ENCODE measurements at places on chromosomes 5 and 9.

DNA sequence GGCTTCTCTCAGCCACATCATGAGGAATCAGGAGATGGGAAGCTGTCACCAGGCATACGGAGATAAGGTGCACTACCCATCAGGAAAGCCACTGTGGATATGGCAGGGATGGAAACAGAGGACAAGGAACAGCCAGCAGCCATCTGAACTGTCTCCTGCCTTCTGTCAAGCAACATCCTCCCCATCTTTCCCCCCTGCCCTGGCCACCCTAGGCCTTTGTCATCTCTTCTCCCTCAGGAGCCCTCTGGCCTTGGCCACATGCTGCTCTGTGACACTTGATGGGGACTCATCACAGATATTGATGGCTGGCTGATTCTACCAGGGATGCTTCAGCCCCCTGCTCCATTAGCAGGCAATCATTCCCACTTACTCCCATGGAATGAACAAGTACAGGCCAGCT is 21.1 kb upstream of the MEIKIN start:
- DNase-seq, result no peak

DNA sequence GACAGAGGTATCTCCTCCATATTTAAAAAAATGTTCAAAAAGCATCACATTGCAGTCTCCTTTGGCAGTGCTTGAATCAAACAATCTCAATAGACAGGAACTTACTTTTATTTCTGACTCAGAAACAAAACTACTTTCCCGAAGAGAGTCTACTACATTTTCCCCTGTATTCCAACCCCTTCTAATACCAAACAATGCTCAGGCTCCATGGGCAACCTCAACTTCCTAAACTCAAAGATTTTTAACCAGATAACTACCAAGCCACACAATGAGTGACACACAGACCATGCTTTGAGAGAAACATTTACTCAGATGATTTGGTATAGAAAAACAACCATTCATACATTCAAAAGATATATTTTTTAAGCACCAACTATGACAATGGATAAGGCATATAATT is 70.5 kb downstream of the APBA1 start:
- no peak for DNase-seq

- no peak for DNase-seq
Measured at GRCh38 chr9:113712053-113712452, 164.1 kb upstream of the ZNF618 start.

DNA sequence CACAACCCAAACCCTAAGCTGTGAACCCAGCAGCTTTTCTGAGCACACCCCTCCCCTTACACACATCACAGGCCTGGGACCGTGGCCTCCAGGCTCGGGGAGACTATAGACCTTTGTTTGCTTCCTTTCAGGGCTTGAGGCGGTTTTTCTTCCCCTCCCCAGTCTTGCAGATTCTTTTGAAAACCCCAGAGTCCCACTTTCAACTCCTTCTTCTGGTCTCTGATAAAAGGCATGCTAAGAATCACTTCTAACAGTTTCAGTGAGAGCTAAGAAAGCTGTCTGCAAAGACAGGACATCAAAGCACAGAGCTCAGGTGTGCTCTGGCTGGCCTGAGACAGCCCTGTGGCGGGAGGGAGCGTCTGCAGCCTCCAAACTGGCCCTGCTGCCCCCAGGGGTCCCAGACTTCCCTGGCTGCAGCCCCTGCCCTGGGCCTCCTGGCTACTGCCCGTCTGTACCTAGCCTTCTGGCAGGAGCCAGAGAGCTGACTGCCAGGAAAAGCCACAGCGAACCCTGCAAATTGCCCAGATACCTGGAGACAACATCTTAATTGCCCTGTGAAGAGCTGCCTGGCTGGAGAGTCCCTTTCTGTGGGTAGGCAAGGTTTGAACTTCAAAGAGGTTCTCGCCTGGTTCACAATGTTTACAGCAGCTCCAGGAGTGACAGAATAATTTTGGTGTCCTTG is 138.9 kb downstream of the GADD45G start:
- DNase-seq, result no peak

GRCh38 chr5:157481265-157481664 is 21.3 kb downstream of the NIPAL4 start:
- DNase-seq, result no peak

DNA sequence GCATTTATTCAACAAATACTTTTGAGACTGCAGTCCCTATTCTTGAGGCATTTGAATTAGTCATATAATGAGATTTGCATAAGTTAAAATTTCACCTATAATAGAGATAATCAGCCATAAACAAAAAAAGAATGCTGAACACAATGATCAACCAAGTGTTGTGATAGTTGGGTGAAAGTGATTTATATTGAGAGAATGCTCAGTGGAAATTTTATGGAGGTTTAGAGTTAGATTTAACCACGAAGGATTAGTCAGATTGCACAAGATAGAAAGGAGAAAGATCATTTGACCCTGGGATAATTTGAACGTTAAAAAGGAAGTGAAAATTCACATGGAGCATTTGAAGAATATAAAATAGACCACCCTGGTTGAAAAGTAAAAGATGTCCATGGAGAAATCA is 356.2 kb downstream of the NPR3 start:
- no peak for DNase-seq

DNA sequence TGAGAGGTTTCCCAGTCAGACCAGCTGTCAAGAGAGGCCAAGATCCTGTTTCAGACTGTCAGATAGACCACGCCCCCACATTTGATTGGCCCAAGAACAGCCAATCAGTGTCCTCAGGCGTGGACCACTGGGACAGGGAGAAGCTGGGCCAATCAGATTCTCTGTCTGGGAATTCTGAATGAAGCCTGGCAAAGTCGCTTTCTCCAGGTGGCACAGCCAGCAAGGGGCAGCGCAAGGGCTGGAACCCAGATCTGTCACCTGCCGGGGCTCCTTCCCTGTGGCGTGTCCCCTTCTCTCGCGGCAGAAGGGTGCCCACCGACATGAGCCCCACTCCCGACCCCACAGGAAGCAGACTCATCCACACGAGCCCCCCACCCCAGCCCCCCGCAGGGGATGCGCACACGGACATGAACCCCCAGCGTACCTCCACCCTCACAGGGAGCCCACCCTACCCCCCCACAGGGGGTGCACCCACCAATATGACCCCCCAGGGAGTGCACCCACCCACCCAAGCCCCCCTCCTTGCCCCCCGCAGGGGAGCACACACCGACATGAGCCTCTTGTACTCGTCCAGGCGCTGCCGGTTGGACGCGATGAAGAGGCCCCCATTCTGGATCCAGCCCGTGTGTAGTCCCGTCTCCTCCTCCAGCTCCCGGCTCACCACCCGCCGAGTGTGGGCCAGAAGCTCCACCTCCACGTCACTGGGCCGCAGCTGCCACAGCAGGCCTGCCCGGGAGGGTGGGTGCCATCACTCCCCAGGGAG is 6.1 kb downstream of the SARDH start:
- DNase-seq, result no peak

- no peak for DNase-seq
Measured at GRCh38 chr9:20593537-20593936, 28.8 kb downstream of the MLLT3 start.

DNA sequence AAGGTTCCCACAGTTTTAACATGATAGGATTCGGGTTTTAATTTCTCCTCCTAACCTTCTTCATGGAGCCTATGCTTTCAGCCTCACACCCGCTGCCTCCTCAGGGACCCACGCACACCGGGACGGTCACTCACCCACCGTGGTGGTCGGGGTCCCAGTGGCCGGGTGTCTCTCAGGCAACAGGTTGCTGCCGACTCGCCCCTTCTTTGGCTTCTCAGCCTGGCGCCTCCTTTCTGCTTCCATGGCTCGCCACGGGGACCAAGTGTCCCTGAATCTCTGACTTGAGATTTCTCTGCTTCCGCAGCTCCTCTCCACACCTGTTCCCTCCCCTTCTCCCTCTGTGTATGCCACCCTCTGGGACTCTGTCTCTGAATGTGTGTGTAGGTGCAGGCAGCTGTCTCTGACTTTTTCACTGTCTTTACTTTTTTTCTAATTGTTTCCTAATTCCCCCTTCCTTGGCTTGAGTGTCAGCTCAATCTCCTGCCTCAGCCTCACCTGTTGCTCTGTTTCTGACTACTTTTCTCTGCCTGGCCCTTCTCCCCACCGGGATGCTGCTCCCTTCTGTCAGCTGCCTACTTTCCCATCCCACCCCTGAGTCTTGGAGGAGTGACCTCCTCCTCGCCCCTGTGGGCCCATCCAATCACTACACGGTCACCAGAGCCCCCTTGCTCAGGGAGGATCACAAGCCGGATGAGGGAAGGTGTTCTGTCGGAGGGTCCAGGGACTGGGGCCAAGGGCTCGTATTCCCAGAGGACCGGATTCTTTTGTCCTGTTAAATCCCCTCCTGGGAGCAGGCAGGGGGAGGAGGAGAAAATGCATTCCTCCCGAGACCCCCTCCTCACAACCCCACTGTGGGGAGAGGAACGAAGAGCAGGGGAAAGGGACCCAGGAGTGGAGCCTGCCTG is at the start of gene PROP1:
Gene PROP1, minus strand, starts transcription at position 552 of the 905 bp plus-strand sequence. Its CDS starts 309 bp downstream, at position 243.
- DNase-seq, result no peak

GRCh38 chr5:1320436-1321344 is 24.2 kb downstream of the CLPTM1L start:
- DNase-seq, result no peak

GRCh38 chr9:29882767-29883166 is 2309.5 kb upstream of the C9orf72 start:
- no peak for DNase-seq

- no peak for DNase-seq
Measured at GRCh38 chr9:110619831-110620230, 40.3 kb upstream of the SVEP1 start.

Data from stimulated activated CD8-positive, alpha-beta memory T cell treated with anti-CD3 and anti-CD28 coated beads, Interleukin-15, amount 100 ng/mL, for 4 hours (primary cell).